ENCODE measurements at places on chromosomes 12 and 14.

- no peak for DNase-seq
These were observed 91.4 kb downstream of the CHGA start for GRCh38 chr14:93014058-93015023.

GRCh38 chr14:68247676-68248268, 428.2 kb downstream of the RAD51B start:
- no peak for DNase-seq

GRCh38 chr12:5723071-5723470, 222.0 kb downstream of the ANO2 start:
- DNase-seq, result no peak

- DNase-seq, result no peak
These were observed 46.6 kb upstream of the PLEKHG6 start for GRCh38 chr12:6263931-6264330.

DNA sequence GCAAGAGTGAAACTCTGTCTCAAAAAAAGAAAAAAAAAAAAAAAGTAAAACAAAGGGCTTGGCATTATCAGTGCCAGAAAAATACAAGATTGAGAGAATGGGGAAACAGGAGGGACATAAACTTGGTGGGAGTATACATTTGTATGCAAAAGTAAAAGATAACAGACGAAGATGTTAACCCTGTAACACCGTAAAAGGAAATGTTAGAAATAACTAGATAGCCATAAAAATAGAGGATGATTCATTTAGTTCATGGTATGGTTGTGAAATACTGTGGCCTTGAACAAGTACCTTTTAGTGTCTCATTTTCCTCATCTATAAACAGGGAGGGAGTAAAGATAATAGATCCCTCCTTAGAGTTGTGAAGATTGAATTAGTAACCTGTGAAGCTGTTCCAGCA, 33.3 kb downstream of the ATP2A2 start:
- no peak for DNase-seq

DNA sequence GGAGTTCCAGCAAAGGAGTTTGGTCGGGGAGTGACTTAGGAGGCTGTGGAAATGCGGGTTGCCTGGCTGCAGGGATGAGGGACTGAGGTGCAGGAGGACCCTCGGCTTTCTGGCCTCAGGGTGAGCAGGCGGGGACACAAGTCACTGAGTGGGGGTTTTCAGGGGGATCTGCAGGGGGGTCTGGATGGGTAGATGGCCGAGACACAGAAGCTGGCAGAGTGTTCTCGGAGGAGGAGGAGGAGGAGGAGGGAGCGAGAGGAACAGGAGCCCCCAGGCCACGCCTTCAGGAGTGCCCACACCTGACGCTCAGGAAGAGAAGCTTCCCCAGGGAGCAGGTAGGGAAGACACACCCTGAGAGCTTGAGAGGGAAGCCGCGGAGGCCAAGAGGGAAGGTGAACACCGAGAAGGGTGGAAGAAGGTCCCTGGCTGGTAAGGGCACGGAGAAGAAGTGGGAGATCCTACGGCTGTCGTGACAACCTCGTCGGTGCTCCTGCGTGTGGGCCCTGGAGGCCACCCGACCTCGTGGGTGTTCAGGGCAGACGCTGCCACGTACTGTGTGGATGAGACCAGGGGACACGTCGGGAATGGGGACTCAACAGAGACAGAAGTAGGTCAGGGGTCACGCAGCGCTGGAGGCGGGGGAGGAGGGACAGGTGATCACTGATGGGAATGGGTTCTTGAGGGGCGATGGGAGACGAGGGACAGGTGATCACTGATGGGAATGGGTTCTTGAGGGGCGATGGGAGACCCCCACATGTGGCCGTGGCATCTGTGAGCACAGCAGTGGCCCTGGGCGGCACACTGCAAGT, 109.4 kb downstream of the PIWIL1 start:
- no peak for DNase-seq

DNA sequence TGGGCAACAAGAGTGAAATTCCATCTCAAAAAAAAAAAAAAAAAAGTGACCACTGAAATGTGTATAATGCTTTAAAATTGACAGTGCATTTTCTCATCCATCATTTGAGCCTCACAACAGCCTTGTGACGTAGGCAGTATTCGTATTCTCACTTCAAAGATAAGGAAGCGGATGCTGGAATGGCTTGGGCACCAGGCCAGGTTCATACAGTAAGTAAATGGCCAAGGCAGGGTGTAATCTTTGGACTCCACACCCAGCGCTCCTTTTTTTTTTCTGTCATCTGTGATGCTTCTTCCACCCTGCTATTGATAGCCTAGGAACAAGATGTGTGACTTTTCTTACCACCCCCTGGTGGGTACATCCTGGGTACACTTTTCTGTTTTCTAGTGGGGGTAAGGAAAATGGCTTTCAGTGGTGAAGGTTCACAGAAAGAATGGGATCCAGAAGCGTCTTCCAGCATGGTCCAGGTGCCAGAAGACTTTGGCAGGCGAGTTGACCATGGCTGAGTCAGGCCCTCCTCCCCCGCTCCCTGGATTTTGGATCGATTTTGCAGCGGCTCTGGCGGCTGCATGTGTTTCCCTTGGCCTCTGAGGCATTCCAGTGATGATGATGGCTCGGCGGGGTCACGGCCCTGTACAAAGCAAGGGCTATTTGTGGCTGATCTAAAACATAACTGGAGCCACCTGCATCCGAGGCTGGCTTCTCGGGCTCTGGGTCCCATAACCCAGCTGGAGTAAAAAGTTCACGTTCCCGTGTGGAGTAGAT, 110.6 kb downstream of the CACNA1C start:
- DNase-seq, result no peak

GRCh38 chr12:96335270-96335669, 65.0 kb downstream of the CDK17 start:
- no peak for DNase-seq

DNA sequence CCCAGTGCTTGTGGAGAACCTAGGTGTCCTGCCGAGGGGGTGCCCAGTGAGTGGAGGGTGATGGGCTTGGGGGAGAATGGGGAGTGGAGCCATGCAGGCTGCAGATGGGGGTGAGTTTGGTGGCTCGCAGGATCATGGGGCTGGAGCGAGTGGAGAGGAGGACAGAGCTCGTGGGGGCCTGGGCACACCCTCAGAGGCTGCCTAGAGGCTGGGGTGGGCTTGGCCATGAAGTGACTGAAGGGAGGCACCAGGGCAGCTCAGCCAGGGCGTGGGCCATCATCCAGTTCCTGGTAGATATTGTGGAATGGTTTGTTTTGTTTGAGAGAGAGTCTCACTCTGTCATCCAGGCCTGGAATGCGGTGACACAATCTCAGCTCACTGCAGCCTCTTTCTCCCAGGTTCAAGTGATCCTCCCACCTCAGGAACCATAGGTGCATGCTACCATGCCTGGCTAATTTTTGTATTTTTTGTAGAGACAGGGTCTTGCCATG, 43.4 kb upstream of the AMN start:
- no peak for DNase-seq

- no peak for DNase-seq
These were observed 20.8 kb upstream of the CD27 start for GRCh38 chr12:6424008-6424347.

GRCh38 chr14:52365071-52365470, 51.0 kb downstream of the PTGER2 start:
- no peak for DNase-seq

DNA sequence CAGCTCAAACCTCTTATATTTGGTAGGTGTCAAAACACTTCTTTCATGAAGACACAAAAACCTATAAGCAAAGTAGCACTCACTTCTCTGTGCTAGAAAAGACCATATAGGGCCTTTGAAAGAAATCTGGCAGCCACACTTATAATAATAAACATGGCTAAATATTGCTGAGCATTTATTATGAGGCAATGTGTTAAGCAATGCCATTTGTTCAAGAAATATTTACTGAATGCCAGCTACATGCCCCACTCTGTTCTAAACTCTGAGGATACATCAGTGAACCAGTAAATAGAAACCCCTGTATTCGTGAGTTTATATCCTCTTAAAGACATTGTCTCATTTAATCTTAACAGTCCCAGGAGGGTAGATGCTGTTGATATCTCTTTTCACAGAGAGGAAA, 52.0 kb downstream of the RNFT2 start:
- DNase-seq, result no peak

DNA sequence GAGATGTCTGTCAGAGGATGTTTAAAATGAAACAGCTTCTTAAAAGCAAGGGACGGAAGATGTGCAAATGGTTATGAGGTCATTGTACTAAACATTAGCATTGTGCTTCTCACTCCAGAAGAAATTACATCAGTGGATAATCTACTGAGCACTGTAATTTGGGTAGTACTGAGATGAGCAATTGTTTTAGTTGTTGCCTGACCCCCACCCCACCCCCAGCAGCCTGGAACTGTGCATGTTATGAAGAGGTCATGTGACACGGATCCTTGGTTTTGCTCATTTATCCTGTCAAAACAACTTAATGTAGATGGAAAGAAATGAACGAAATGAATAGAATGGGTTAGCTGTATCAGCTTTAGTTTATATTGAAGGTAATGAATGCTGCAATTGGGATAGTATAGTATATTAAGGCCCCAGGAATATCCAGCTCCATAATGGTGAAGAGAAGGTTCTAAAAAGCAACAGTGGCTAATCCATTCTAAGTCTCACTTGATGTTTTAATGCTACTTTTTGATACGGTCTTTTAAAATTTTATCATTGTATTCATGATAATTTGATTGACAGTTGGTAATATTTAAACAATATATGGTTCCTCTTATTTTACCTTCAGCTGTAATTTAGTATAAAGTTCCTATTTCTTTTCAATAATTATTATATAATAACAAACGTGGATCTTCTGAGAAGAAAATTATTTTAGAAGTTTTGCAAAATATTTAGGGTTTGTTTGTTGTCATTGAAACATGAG, 58.5 kb downstream of the WNK1 start:
- DNase-seq, result peak; percentile 30

- no peak for DNase-seq
These were observed 175.7 kb downstream of the C12orf50 start for GRCh38 chr12:87853448-87854003.

- no peak for DNase-seq
These were observed 937.8 kb downstream of the BCL11B start for GRCh38 chr14:98334186-98334585.

GRCh38 chr12:10740182-10740581, 17.1 kb upstream of the YBX3 start:
- no peak for DNase-seq

DNA sequence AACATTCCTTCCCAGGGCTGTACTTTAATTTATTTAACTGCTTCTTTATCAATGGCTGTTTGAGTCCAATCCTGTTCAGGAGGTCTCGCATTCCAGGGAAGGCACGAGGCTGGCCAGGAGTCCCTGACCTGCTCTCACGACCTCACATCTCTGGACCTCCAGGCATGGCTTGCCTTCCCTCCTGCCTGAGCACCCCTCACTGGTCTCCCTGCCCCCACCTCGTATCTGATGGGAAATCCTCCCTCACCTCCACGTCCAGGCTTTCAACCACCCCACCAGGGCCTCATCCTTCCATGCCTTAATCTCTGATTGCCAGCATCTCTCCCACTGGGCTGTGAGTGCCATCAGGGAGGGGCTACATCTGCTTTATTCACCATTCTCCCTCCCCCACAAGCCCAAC, 29.0 kb downstream of the PRKAB1 start:
- DNase-seq, result no peak

DNA sequence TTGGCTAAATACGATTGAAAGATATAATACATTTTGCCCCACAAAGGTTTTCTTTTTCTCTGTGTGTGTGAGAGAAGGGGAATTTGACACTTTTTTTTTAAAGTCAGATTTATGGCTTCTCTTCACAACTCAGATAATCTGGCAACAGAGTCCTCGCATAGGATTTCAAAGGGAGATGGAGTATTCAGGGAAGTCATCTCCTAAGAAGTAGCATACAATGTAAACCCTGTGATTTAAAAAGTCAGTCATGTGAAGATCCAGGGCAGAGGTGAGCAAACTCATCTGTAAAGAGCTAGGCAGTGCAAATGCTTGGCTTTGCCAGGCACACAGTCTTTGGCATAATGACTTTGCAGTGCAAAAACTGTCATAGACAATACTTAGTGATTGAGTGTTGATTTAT, 1526.3 kb downstream of the AACS start:
- no peak for DNase-seq

DNA sequence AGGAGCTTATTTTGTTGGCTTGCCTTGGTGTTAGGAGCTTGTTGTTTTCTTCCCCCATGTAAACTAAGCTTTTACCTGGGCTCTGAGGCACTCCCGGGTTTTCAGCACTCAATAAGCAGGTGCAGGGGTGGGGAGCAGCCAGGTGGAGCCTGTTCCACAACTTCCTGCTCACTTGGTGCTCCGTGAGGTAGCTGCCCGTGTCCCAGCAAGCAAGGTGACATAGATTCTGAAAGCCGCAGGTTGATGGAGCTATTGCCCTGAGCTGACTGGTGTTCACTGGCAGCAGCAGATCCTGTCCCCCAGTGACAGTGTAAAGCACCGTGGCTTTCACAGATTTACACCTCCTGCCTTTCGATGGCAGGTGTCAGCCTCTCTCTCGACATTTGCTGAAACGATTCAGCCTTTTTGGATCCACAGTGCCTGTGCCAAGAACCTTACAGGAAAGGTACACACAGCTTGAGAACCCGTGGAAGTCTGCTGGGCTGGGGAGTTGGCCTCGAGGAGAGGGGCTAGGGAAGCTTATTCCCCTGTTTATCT, 295.7 kb upstream of the FKBP4 start:
- DNase-seq, result no peak

- no peak for DNase-seq
These were observed 185.2 kb downstream of the AEBP2 start for GRCh38 chr12:19624491-19624890.

DNA sequence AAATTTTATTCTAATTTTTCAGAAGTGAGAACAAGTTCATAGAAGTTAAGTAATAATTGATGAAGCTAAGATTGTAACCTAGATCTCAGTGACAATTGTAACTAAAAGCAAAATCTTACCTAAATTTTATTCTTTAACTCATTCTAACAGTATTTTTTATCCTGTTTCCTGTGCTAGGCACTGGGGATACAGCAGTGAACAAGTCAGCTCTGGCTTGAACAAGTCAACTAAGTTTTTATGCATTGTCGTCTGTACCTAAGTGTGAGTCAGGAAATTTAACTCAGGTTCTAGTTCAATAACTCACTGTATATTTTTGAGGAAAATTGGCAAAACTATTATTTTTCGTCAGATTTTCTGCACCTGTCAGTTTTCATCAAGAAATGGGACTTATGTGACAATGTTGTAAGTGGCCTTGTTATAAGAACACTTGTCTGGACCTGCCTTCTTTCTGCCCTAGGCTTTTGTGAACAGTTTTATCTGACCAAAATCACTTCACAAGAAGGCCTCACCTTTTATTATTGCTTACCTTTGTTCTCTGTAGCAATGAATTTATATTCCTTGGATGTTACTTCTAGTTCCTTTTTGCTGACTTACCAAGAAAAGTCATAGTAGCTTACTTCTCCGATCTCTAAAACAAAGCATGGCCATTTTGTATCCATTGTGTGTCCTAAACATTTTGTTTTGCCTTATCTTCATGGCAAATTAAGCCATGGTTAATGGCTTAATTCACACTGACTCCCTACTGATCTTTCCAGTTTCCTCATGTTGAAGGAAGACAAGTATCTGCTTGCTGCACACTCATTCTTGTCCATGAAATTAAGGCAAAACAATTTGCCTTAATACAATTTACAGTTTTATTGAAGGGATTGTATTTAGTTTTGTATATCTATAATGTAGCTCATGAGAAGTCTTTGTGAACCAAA, 2.7 kb downstream of the TMTC3 start:
- DNase-seq, result no peak
